ENCODE measurements at places on chromosomes 5 and 9. TPM values are rescaled to one million over a fixed set of nuclear protein-coding genes. Genes with fewer than 3 reads are reported as not detected.

DNA sequence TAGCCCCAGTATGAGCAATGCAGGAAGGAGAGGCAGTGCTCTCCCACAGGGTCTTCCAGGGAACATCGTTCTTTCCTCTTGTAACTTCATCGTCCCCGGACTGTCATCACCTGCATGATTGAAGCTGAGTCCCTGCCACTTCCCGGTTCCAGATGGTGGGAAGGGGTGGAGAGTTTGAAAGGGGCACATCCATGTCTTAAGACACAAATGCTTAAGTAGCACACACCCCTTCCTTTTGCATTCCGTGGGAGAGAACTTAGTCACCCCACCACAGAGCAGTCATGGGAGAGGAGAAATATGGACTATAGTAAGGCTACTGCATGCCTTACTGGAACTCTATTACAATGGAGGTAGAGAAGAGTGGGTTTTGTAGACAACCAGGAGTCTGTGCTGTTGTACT is 165.3 kb upstream of the GAS1 start:
- DNase-seq, result no peak
- no peaks in the 10 kb centered on the region for H3K4me1 ChIP-seq
- no peaks in the 10 kb centered on the region for H3K27me3 ChIP-seq
- no peak overlapping the region for H3K27ac ChIP-seq

DNA sequence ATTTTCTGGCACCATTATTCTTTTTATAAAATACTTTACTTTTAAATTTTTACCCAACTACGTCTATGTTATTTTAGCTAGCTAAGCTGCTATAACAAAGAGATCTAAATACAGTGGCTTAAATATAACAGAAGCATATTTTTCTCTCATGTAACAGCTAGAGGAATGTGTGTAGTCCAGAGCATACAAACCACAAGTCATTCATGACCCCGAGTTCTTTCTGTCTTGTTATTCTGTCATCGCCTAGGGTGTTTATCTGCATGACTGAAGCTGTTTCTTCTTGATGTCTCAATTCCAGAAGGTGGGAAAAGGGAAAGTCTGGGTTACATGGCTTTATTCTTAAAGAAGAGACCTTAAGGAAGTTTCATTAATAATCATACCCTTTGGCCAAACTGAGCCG is 136.9 kb upstream of the RFX3 start:
- H3K4me3 ChIP-seq, result no peak overlapping the region
- H3K36me3 ChIP-seq, result no peaks in the 10 kb centered on the region
- no peak overlapping the region for H3K27ac ChIP-seq
- no peaks in the 10 kb centered on the region for H3K27me3 ChIP-seq
- H3K4me1 ChIP-seq, result no peaks in the 10 kb centered on the region
- no peak for DNase-seq

TEK gene
- total RNA-seq, result not detected

DNA sequence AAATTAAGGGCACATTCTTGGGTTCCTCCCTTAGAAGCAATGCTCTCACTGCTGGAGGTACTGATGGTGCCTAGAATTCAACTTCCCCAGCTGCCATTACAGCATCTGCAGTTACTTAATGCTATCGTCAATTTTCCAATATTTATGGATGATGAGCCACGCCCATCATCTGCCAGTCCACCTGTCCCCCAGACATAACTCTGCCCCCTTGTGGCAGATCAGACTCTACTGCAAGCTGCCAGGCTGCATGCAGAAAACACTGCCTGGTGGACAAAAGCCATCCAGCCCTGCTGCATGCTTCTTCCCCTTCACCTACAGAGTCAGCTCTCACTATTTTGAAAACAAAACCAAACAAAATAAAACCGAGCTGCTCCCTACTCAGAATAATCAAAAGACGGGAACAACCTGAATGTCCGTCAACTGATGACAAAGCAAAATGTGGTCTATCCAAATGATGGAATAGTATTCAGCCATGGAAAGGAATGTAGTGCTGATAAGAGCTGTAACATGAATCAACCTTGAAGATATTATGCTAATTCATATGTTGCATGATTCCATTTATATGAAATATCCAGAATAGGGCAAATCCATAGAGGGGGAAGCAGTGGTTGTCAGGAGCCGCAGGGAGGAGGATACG is 66.4 kb downstream of the RETREG1 start:
- peak; percentile 78 for DNase-seq
- H3K4me1 ChIP-seq, result peaks cover 15% of the 10 kb centered on the region
- no peak overlapping the region for H3K27ac ChIP-seq
- no peaks in the 10 kb centered on the region for H3K27me3 ChIP-seq
- no peak overlapping the region for H3K4me3 ChIP-seq

DNA sequence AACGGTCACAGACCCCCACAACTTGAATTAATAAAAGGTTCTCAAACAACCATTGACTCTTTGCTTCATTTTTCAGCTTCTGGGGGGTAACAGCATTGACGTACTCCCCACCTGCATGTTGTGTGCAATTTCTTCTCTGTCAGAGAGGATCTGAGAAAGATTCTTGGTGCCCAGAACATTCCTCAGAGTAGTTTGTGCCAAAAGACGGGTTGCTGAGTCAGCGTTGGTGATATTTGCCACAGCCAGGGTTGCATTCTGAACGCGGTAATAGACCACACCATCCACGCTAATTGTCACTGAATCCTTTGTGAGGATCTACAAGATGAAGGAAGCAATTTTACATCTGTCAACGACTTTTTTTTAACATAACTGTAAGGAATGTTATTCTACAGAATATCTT is 21.0 kb downstream of the STOM start:
- peaks cover 46% of the 10 kb centered on the region for H3K36me3 ChIP-seq
- no peak overlapping the region for H3K4me3 ChIP-seq
- H3K4me1 ChIP-seq, result peaks cover 25% of the 10 kb centered on the region
- no peaks in the 10 kb centered on the region for H3K27me3 ChIP-seq
- DNase-seq, result no peak
- H3K27ac ChIP-seq, result no peak overlapping the region

DNA sequence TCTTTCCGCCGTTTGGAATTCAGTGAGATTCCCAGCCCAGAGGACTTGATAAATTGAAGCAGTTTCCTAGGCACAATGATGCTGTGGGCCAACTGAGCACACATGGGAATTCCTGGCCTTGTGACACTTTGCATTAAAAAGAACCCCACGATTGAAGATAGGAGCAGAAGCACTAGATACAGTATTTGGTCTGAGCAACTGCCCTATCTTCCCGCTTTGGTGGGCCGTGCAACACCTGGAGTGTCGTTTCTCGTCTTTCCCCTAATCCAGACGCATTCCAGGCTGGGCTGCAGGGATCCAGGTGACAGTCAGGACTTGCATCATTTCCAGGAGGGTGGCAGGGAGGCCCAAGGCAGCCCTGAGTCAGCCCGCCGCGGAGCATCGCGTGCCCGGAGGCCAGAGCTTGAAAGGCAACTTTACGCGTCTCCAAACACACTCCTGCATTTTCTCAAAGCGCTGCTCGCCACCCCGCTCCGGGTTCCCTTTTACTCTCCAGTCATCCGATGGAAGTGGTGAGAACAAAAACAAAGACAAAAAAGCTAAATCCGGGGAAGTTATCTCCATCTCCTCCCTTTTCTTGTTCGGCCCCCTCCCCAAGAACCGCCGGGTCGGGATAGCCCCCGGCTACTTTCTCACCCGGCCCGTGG is 753 bp upstream of the STC2 start:
- peaks cover 3% of the 10 kb centered on the region for H3K27me3 ChIP-seq
- no peak for DNase-seq
- H3K36me3 ChIP-seq, result peaks cover 42% of the 10 kb centered on the region
- peak overlapping the region; percentile 99 for H3K4me3 ChIP-seq
- peaks cover 48% of the 10 kb centered on the region for H3K4me1 ChIP-seq

- peaks cover 5% of the 10 kb centered on the region for H3K36me3 ChIP-seq
- no peak overlapping the region for H3K4me3 ChIP-seq
- no peak overlapping the region for H3K27ac ChIP-seq
- peaks cover 52% of the 10 kb centered on the region for H3K4me1 ChIP-seq
Measured at GRCh38 chr9:94864196-94864595, 137.7 kb downstream of the AOPEP start.

DNA sequence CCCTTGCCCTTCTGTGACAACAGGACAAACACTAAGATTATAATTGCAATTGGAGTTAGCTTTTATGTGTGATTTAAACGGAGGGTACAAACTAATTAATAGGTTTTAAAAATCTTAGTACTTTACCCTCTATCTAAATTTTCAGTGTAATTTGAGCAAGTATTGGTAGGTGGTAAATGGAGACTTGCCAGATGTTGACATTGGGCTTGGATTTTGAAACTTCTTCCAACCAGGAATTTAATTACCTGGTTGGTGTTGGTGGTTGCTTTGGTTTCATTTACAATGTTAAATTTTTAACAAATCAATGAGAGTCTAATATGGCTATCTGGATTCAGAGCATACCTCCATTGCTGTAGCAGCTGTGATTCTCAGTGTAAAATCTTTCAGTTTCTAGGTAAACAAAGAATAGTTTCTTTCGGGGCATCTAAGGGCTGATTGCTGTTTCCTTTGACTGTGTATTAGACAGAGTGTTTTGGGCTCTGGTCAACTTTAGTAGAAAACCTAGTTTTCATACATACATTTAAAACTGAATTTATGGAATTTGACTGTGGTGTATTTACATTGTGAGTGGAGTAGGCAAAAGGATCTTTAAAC is 1.9 kb downstream of the DAPK1 start:
- no peaks in the 10 kb centered on the region for H3K36me3 ChIP-seq
- H3K27me3 ChIP-seq, result peaks cover 61% of the 10 kb centered on the region
- DNase-seq, result no peak
- H3K4me3 ChIP-seq, result peak overlapping the region; percentile 49
